ENCODE measurements at places on chromosomes 7 and 10.

- DNase-seq = no peak
These were observed 111.9 kb upstream of the IGFBP3 start for GRCh38 chr7:46032942-46033341.

- no peak for DNase-seq
These were observed 75.2 kb downstream of the DIP2C start for GRCh38 chr10:614139-614711.

GRCh38 chr10:5550621-5551530, 26.1 kb downstream of the CALML3 start:
- DNase-seq = no peak

- no peak for DNase-seq
These were observed 316.7 kb downstream of the PTPRN2 start for GRCh38 chr7:158270856-158271413.

DNA sequence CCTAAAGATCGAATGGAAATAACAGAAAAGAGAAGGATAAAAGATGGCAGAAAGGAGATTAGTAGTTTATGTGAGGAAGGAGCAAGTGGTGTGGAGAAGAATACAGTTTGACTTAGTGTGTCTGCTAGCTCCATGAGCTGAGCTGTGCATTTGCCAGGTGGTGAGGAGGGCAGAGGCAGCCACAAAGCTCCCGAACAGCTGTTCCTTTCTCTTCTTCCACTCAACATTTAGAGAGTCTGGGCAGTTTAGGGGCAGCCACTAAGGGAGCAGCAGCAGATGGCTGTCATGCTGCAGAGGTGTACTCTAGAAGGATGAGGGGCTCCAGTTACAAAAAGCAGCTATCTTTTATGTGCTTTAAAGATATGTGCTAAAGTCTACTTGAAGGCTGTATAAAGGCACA, 674.4 kb downstream of the GRM8 start:
- DNase-seq = no peak

- DNase-seq = no peak
These were observed 36.2 kb downstream of the WASL start for GRCh38 chr7:123712619-123713018.
